Chondrocyte (in vitro differentiated cells): ENCODE measurements at places on chromosomes 6 and 20.

DNA sequence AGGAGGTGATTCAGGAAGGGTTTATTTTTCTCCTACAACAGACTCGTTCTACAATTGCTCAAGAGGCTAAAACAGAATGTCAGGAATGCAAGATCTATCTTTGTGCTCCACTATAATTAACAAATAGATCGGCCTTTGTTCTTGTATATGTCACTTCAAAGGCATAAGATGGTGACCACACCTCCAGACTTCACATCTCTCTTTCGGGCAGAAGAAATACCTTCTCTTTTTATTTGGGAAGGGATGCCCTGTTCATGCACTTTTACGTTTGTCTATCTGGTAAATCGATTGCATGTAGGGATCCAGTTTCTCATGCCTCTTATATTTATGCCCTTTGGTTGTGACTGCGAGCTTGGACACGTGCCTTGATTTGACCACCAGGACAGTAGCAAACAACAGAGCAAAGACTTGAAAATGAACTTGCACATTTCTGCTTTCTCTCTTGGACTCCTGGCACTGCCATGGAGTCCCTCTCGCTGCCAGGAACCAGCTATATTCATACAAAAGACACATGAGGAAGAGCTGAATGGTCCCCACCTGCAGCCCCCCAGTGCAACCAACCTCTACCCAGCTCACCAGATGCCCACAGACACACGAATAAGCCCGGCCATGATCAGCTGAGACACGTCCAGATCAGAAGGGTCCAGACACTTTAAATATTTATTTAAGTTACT, 219.8 kb upstream of the STXBP5 start:
- no peak for DNase-seq

GRCh38 chr20:52972965-52973819, 1.0 kb downstream of the TSHZ2 start:
- DNase-seq, result no peak

- DNase-seq, result no peak
Measured at GRCh38 chr20:58751979-58752378, 59.4 kb downstream of the NPEPL1 start.

- DNase-seq, result no peak
Measured at GRCh38 chr6:57342148-57342669, 24.8 kb downstream of the PRIM2 start.

- no peak for DNase-seq
Measured at GRCh38 chr20:13262671-13263360, 41.7 kb downstream of the ISM1 start.

DNA sequence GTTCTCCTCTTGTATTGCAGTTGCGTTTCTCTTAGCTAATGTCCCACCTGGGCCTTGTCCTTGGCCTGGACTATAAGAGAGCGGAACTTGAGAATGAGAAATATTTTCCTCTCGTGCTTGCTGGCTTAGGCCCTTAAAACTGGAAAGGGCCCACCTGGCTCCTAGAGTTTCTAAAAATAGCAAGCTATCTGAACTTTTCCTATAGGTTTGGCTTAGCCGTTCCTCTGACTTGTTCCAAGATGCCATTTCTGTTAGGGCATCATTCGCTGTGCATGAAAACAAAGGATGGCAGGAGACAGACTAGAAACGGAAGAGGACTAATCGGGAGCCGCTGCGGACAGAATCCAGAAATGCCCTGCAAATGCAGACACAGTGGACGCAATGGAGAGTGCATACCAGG, 4.5 kb downstream of the RIPOR3 start:
- DNase-seq, result no peak

DNA sequence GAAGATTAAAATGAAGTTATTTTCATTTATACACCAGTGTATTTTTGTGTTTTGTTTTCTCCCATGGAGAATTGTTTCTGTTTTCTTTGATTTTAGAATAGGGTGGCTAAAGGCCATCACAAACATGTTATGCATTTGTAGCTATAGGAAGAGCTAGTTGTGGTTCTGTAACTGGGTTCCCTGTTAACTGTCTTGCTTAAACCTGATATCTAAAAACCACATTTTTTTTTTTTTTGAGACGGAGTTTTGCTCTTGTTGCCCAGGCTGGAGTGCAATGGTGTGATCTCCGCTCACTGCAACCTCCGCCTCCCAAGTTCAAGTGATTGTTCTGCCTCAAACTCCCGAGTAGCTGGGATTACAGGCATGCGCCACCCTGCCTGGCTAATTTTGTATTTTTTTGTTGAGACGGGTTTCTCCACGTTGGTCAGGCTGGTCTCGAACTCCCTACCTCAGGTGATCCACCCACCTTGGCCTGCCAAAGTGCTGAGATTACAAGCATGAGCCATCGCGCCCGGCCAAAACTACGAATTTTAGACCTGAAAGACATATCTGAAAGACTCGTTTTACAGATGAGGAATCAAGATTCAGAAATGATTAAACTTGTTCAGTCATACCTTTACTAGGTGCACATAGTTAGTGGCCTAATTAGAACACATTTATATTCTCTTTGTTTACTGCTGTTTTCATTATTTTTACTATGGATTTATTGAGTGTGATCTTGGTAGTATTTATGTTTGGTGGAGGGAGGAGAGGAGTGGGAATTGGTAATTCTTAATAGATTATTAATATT, 18.0 kb downstream of the SCAF8 start:
- no peak for DNase-seq

GRCh38 chr6:109372130-109372529, 10.1 kb downstream of the CD164 start:
- DNase-seq, result no peak

GRCh38 chr20:15395457-15395856, 1058.0 kb upstream of the FLRT3 start:
- no peak for DNase-seq

DNA sequence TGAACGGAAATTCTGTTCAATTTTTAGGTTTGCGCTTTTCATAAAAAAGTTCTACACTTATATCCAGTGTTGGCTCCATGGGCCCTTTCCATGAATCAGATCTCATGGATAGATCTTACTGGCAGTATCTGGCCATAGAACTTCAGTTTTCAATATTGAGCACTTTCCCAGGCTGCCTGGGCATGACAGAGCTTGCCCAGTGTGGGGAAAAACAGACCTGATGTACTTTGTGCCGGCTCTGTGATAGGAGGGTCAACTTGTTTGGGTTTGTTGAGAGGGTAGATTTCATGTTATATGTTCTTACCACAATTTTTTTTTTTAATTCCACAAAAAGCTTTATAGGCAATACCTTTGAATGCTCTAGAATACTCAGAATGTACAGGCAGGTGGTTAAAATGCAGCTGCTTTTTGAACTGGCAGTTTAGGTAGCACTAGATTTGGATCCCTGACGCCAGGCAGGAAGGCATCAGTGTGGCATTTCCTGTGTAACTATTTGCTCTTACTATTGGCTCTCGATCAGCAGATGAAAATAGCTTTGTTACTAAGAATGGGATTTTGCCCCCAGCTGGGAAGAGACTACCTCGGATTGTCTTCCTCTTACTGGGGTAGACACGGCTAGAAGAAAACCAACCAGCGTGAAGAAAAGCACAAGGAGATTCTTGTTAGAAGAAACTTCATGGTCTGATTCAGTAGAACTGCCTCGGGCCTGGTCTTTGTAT, 404.9 kb upstream of the SOX4 start:
- DNase-seq, result no peak

GRCh38 chr6:79833964-79834284, 113.4 kb downstream of the ELOVL4 start:
- DNase-seq, result no peak

DNA sequence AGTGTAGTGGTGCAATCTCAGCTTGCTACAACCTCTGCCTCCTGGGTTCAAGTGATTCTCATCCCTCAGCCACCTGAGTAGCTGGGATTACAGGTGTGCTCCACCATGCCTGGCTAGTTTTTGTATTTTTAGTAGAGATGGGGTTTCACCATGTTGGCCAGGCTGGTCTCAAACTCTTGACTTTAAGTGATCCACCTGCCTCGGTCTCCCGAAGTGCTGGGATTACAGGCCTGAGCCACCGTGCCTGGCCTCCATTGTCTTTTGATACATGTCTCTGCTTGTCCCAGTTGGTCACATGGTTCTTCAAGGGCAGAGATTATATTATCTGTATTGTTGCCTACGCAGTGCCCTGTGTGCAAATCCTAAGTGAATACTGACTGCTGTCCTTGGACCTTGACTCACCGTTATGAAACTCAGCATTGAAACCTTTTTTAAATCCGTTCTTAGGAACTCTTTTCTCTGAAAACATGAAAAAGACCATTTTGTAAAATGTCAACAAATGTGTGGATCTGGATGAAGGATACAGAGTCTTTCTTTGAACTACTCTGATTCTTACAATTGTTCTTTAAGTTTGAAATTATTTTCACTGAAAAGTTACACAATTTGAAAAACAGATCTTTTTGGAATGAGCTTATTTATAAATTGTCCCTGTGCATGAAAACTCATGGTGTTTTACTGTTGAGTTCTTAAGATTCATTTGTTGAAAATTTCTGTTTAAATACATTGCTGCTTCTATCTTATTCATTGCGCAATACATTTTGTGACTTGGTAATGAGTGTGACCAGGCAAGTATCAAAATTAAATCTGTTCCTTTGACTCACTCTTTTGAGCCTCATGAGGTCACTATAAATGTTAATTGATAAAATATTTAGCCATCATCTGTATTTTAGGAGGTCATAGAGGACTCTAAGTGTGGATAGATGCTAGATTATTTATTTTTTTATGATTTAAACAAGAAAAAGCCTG, 293.5 kb downstream of the UTRN start:
- no peak for DNase-seq
